Anterior cingulate cortex (tissue), 58 donors: ENCODE measurements at places on chromosomes 5 and 9.

DNA sequence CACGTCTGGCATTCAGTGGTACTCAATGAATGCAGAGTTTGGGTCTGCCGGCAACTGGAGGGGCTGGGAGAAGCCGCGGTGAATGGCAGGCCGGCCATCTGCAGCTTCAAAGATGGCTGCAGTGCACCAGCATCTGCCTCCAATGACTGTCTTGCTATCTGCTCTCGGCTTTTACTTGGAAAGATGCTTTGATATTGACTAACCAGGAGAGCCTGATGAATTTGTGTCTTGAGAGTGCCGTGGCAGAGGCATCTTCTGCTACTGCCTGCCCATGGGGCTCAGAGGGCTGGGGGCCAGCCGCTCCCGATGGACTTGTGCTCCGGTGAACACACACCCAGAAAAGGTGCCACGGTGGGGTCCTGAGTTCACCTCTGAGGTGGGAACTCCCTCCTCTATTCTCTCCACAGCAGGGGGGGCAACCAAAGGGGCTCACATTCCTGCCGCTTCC, 164.5 kb downstream of the COL23A1 start:
- DNase-seq = no peak

GRCh38 chr5:169701910-169702451, 64.9 kb downstream of the DOCK2 start:
- DNase-seq = no peak

GRCh38 chr5:95962785-95963184, 1.1 kb upstream of the ELL2 start:
- DNase-seq = no peak

GRCh38 chr5:95669540-95669939, 13.3 kb downstream of the SPATA9 start:
- DNase-seq = no peak

DNA sequence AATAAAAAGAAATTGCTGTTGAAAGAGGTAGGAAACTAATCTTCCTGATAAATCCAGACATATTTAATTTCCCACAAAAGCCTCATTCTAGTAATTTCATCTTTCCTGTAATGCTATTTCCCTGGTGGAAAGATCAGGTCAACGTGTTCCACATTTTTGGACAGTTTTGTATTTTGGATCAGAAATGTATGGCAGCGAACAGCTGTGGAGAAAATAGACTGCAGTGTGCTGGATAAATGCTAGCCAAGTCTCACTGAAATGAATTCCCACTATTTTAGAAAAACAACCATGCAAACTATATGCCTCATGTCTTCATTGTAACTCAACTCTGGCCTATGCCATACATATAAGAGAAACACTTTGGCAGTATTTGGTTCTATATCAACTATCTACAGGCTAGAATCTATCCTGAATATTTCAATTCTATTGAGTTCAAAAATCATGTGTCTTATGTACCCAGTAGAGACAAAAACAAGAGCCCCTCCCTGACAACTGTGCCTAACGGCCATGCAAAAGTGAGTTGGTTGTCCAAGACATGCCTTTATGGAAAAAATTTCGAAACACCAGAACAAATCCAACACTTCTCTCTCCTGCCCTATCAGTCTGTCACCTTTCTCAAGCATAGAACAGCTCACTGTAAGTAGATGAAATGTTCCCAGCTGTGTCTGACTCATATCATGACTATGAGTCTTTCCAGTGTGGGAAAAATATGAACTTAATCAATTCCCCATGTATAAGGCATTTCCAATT, 191.3 kb upstream of the NREP start:
- no peak for DNase-seq

DNA sequence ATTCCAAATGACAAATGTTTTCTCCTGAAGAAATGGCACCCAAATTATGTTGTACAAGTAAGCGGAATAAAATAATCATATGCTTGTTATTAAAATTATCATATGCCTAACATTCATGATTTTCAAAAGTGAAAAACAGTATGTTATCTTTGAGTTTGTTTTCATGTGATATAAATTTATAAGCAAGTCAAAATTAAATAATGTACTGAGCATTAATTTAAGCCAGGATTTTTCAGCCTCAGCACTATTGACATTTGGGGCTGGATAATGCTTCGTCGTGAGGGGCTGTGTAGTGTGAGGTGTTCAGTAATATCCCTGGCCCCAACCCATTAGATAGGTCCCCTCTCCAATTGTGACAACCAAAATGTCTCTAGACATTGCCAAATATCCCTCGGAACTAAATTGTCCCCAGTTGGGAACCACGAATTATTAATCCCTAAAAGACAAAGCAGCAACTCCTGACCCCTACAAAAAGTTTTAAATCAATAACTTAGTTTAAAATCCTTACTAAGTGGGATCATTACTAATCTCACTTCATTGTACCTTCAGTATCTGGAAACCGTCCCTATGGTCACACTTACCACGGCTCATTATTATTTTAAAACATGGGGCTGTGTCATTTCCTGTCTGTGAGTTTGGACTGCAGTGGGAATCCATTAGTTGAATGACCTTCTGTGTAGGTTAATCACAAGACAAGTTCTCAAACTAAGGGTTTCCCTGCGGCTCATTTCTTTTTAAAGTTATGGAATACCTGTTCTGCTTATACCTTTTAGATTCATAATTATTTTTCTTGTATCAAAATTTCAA, 1.3 kb upstream of the NNT start:
- DNase-seq = no peak

DNA sequence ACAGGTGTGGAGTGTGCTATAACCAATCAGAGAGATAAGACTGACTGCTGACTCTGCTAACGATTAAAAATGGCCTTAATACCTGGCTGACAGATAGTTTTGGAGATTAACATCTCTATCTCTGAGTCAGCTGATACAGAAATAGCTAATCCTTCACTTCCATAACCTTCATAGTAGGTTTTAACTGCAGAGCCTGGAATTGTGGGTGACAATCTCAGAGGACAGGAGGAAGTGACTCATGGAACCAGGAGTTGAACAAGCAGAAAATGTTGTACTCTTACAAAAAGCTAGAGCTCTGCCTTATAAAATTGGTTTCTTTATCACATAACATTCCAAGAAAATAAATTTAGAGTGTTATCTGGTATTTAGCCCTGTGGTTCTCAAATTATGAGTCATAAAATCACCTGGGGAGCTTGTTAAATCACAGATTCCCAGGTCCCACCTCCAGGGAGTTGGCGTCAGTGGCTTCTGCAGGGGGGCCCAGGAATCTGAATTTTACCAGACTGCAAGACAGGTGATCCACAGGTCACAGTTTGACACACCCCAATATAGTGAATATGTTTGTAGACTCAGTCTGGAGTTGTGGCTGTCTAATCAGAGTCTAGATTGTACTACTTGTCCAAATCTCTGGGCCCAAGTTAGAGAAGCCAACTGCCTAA, 44.4 kb upstream of the AFAP1L1 start:
- DNase-seq = no peak

- no peak for DNase-seq
Measured at GRCh38 chr5:103498800-103499551, 63.6 kb downstream of the NUDT12 start.

- DNase-seq = no peak
Measured at GRCh38 chr5:143222287-143223231, 180.9 kb downstream of the NR3C1 start.

DNA sequence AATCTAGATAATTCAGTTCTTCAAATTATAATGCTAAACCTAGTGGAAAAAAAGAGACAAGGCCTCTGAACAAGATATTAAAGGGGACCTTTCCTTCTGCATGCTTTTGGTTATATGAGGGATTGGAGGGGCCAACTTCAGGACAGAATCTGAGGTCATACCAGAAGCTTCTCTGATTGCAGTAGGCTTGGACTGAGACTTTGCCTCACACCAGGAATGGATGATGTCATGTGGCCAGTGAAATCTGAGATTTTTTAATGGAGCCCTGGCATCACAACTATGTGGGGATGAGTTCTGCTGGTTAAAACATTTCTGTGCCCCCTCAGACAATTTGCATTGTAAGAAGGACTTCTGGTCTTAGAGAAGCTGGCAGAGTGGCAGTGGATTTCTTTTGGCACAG, 88.6 kb downstream of the ANGPTL2 start:
- no peak for DNase-seq

- no peak for DNase-seq
Measured at GRCh38 chr5:122190156-122190555, 60.8 kb downstream of the ZNF474 start.

GRCh38 chr5:157366741-157367674, 93.0 kb upstream of the NIPAL4 start:
- no peak for DNase-seq

GRCh38 chr5:66747607-66748006, 151.4 kb downstream of the MAST4 start:
- DNase-seq = no peak

DNA sequence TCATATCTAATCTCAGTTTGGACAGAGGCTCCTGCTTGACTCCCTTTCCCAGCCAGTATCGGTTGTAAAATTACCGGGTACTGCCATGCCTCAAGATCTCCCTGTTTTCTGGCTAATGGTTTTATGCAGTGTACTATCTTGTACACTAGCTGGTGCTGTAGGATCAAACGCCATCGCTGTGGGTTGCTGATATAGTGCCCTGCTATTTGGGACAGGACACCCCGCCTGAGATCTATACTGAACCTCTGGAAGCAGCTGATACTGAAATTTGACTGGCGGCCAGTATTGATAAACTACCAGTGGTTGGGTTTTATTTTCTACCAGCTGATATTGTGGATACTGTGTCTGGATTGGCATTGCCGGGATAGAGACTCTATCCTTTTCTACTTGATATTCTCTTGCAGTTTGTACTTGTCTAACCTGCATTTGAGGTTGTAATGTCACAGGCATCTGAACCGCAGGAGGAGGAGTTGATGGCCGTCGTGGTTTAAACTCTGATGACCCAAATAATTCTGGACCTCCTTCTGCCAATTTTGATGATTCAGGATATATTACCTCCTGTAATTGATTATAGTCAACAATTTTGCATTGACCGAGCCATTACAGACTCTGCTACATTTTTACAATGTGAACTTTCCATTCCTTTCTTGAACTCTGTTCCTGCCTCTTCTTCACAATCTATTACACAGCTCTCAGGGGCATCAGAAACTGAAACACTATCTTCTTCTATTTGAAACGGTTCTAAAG, 112.5 kb upstream of the LARP1 start:
- DNase-seq = no peak

- DNase-seq = no peak
Measured at GRCh38 chr5:54799645-54800044, 185.7 kb downstream of the ESM1 start.

DNA sequence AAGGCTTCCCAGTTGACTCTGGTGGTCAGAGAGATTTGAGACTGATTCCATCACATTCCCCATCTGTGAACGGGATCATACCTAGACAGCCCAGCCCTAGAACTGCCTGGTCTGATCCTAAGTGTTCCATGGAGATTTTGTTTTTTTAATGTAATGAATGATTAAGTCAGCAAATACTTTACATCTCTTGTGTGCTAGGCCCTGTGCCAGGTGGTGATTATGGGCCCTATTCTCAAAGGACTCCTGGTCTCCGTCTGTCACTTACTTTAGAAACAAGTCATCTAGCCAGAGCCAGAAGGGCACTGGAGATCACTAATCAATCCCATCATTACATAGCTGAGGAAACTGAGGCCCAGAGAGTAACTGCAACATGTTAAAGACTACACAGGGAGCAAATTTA, 1.1 kb upstream of the GPX3 start:
- DNase-seq = no peak

DNA sequence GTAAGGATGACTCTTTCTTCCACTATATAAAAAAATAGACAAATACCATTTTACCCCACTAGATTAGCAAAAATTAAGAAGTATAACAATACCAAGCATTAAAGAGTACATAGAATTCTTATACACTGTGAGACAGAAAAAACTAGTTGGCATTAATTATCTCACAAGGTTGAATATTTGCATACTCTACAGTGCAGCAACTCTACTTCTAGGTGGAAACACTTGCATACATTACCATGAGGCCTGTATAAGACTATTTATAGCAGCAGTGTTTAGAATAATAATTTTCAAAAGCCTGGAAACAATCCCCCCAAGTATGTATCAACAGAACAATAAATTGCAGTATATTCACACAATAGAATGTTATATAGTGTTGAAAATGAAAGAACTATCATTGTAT, 19.0 kb upstream of the PURA start:
- no peak for DNase-seq

DNA sequence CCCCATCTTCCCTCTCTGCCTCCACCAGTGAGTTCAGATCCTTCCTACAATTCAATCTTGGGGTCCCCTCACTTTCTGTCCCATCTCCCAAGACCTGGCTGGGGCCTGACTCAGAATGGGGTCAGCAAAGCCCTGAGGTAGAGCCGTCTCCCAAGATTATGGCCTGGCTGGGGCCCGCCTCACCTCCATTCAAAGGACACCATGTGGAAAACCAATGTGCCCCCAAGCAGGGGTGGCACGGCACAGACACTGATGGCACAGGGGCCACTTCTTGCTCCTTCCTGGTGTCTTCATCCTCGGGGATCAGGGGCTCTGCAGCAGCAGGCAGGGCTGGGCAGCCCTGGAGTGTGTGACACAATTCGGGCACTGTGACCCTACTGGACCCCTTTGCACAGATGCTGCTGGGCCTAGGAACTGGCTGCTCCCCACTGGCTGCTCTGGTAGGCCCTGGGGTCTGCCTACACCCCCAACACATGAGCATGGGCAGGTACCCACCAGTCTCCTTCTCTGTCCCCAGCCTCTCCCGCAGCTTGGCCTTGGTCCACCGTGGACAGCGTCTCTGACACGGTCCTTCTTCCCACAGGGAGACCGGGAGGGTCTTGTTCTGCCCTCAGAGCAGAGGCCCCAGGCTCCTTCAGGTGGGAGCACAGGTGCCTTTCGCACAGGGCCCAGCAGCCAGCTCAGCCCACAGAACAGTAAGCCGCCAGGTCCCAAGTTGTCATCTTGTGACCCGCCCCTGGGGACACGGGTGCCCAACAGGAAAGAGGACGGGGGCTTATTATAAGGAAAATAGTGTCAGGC, 89.5 kb downstream of the ADAMTS2 start:
- no peak for DNase-seq

GRCh38 chr5:132961887-132962286, 1.5 kb downstream of the AFF4 start:
- DNase-seq = no peak

- DNase-seq = no peak
Measured at GRCh38 chr5:125186911-125187375, 440.5 kb upstream of the ZNF608 start.

DNA sequence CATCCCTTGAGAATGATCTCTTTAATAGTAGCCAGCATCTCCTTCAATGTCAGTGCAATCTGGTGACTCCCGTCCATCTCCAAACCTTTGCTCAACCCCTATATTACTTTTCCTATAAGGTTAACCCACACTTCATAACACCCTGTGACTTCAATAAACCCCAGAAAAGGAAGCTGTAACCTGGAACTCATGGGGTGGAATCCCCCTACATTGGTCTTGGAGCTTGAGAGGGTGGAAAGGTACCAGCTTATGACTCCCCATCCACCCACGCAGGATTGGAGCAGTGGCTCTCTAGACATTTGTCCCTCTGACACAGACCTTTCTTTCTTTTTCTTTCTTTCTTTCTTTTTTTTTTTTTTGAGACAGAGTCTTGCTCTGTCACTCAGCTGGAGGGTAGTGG, 54.7 kb upstream of the ZFR start:
- DNase-seq = no peak

GRCh38 chr9:21070171-21070571, 7.6 kb downstream of the IFNB1 start:
- peak; percentile 23 for DNase-seq

GRCh38 chr9:131627648-131628458, 82.5 kb downstream of the PRRT1B start:
- no peak for DNase-seq

GRCh38 chr9:99633265-99633664, 188.4 kb upstream of the NR4A3 start:
- DNase-seq = no peak

- no peak for DNase-seq
Measured at GRCh38 chr5:14816374-14816998, 55.1 kb downstream of the ANKH start.

GRCh38 chr5:149790276-149790675, 60.2 kb downstream of the PPARGC1B start:
- no peak for DNase-seq
